ENCODE measurements at places on chromosomes 13 and 19.

DNA sequence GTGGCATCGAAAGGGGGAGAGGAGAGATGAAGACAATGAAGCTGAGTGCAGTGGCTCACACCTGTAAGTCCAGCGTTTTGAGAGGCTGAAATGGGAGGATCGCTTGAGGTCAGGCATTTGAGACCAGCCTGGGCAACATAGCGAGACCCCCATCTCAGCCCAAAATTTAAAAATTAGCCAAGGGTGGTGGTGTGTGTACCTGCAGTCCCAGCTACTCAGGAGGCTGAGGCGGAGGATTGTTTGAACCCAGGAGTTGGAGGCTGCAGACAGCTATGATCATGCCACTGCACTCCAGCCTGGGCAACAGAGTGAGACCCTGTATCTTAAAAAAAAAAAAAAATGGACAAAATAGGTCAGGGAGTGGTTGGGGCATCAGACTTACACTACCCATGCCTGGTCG, 7.6 kb downstream of the RDH8 start:
- no peak for DNase-seq

GRCh38 chr19:6983448-6983847, 37.8 kb downstream of the MBD3L2B start:
- no peak for DNase-seq

- no peak for DNase-seq
These were observed 265.0 kb downstream of the PCDH9 start for GRCh38 chr13:66965181-66965580.

- no peak for DNase-seq
These were observed 37.0 kb upstream of the NANOS3 start for GRCh38 chr19:13839938-13840304.

DNA sequence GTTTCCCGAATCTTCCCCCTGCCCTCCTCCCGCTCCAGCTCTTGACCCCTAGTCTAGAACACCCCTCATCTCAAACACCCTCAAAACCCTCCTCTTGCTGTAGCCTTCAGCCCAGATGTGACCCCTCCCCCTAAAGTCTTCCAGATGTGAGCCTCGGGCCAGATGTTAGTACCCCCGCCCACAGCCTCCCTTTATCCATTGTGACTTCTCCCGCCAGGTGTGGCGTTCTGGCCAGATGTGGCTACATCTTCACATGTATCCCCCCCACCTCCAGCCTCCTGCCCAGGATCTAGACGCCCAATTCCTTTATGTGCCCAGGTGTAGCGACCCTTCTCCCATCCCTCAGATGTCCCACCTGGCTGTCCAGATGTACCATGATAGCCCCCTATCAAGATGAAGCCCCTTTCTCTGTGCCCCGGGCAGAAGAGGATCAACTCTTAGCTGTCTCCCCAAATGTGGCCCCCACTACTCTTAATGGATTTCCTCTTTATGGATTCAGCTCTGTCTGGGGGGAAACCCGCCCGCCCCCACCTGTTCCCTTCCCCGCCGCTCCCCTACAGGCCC, 517 bp upstream of the LTBP4 start:
- DNase-seq = no peak

- DNase-seq = no peak
These were observed 24.7 kb downstream of the CILP2 start for GRCh38 chr19:19562665-19563347.

- DNase-seq = no peak
These were observed 17.6 kb downstream of the WDFY2 start for GRCh38 chr13:51601601-51602565.

GRCh38 chr13:38685974-38686576, 802 bp upstream of the FREM2 start:
- DNase-seq = no peak

DNA sequence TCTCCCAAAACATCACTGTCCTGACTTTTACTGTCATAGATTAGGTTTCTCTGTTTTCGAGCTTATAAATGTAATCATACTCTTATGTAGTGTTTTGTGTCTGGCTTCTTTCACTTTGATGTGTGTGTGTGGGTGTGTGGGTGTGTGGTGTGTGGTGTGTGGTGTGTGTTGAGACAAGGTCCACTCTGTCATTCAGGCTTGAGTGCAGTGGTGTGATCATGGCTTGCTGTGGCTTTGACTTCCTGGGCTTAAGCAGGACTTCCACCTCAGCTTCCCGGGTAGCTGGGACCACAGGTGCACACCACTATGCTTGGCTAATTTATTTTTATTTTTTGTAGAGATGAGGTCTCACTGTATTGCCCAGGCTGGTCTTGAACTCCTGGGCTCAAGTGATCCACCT, 59.6 kb downstream of the PDS5B start:
- no peak for DNase-seq

- DNase-seq = no peak
These were observed 48.9 kb upstream of the TNFSF11 start for GRCh38 chr13:42525035-42525504.

- DNase-seq = no peak
These were observed 24.5 kb upstream of the LPAR6 start for GRCh38 chr13:48437371-48437770.

DNA sequence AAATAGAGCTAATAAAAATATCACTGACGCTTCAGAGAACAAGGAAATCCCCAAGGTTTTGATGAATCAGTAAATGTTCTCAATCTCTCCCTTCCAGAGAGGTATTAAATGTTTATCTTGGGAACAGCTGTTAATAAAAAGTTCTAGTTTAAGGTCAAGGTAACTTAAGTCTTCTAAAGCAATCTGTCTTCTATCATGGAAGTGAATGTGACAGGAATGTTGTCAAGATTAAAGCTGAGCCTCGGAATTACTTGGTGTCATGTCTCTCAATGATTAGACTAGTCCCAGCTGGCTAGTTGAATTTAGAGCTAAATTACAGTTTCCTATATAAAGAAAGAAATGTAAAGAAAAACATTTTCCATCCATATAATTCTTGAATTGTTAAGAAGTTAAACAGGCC, 23.4 kb downstream of the ESD start:
- no peak for DNase-seq

DNA sequence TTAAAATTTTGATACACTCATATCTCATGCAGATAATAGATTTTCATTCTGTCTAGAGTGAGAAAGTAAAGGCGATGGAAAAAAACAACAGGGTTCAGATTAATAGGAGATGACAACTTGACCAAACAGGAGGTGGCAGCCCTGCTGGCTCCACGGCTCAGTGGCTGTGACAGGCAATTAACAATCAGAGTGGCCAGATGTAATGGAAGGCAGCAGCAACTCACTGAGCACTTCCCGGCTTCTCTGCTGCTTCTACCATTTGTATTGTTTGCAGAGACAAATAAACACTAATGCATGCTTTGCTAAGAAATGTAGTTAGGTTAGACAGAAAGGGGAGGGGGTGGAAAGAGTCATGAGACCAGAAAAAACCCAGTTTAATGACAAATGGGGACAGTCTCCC, 473.0 kb upstream of the SLC10A2 start:
- DNase-seq = no peak

DNA sequence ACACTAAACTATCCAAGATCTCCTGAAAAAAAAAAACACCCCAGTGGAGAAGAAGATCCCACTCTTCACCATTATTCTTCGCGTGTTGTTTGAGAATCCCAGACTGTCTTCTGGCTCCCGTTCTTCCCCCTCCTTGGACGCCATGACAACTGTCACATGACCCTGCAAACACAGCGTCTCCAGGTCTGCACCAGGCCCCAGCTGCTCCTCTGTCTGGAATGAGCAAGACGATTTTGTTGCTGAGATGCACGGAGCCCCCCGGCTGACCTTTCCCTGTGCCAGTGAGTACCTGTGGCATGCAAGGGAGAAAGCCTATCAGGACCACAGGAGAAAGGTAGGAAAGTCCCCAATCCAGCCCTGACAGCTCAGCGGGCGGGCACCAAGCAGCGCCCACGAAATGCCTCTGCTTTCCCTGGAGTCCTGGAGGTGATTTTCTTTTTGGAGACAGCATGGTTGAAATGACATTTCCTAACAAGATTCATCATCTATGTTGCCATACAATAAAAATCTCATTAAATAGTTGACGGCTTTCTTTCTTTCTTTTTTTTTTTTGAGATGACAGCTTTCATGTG, at the start of gene CFAP97D2:
Gene CFAP97D2, plus strand, starts transcription at position 171 of the 572 bp plus-strand sequence. Its CDS starts 74 bp downstream, at position 245.
- DNase-seq = no peak

DNA sequence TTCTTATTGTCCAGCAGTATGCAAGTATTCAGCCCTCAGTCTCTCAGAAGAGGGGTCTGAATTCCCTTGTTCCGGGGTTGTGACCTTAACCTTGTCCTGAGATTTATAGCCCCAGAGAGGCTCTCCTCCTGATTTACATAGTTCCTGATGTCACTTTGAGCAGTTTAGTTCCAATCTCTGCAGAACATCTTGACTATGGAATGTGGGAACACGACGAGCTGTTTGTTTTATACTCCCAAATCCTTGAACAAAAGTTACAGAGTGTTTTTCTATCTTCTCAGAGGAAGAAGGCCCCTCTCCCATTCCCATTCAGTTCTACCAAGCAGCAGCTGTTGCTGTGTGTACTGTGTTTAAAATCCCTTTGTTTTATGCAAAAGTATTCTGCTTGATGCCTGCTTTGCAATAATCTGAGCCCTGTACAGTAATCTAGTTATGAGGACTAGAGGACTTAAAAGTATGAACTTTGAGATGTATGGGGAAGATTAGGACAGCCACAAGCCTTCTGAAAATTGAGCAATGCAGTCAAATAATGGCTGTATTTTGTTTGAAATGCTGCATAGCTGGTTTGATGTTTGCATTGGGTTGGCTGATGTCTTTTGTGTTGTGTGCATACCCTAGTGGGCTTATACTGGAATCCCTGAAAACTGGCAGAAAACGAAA, 74.7 kb downstream of the KL start:
- DNase-seq = no peak

DNA sequence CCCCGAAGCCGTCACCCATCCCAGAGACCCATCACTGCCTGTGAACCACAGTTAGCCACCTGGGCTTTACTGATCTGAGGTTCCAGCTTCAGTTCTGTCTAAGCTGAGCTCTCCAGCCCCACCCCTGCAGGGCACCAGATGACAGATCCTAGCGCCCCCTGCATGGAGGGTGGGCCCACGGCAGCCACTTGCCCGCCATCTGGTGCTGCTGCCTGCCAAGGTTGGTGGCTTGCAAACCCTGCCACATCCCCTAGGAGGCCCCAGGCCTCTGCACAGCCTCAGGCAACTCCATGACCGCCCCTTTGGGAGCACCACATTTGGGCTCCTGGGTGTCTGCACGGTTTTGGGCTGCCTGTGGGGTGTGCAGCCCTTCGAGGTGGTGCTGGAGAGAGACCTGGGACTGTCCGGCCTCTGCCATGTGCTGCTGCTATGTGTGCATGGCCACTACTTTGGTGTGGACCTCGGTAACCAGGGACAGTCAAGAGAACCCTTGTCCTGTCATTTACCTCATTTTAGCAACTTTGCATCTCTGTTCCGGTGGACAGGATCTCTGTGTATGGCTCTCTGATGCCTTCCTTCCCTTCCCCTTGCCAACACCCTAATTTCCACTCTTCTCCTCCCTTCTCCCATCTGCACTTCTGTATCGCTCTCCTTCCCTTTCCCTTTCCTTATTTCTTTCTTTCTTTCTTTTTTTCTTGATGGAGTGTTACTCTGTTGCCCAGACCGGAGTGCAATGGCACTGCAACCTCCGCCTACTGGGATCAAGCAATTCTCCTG, 17.4 kb upstream of the SDHAF1 start:
- DNase-seq = no peak

- no peak for DNase-seq
These were observed 427 bp downstream of the ZNF160 start for GRCh38 chr19:53102756-53103233.

- DNase-seq = no peak
These were observed 121.9 kb upstream of the GJB6 start for GRCh38 chr13:20353973-20354372.

DNA sequence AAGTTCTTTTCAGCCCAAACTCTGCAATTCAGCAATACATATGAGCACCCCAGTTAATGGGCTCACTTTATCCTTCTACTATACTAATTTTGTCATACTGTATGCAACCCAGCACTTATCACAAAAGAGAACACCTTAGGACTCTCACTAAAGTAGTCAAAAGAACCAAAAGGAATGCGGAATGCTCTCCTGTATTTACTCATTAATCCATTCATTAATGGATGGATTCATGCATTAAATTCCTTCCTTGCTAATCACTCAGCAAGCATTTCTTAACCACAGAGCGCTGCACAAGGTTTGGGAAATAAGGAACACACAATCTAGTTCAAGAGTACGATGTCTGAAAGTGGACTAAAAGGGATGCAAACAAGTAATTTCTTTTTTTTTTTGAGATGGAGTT, 12.8 kb upstream of the DOCK9 start:
- DNase-seq = no peak

DNA sequence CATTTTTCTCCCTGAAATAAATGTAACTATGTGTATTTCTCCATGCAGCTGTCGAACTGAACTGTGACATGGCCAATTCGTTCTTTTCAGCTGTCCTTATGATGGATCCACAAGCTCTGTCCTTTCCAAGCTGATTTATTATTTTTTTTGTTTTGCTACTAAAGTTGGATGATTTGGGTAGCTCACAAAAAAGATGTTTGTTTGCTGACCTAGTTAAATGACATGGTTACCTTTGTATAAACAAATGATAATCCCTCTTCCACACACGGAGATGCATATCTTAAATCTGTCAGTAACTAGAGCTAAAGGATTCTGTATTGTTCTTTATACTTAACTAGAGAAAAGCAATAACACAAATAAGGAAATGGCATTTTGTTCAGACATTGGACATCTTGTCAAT, 884.3 kb upstream of the PCDH20 start:
- no peak for DNase-seq

DNA sequence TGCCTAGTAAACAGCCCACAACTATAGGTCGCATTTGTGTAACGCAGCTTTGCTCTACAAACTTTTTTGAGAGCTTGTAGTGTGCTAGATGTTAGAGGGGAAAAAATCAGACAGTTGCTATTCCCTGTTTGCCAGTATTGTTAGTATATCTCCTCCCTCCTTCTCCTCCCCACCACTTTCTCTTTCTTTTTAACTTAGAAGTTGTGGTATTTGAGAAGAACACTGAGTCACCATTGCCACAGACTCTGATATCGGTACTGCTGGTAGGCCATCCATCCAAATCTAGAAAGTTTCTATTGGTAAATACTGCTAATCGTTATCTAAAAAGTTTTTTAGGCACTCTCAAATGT, 666 bp downstream of the POMP start:
- DNase-seq = no peak

GRCh38 chr13:65461590-65461989, 1768.5 kb downstream of the PCDH9 start:
- DNase-seq = no peak

- DNase-seq = no peak
These were observed 33.4 kb downstream of the FAAP24 start for GRCh38 chr19:33005440-33005839.

DNA sequence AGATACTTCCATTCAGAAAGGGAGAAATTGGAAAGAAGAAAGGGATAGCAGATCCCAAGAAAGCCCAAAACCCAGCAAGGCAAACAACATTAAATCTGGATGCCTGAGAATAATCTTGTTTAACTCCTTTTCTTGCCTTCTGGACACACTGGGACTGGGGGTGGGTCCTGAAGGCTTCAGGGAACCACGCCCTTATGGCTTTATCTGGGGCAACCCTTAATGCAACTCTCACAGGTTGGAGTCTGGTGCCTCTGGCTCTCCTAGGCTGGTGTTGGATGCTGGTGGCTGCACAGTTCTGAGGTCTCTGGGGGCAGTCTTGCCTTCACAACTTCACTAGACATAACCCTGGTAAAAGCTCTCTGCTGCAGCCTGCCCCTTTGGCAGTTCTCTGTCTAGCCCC, 27.9 kb downstream of the PAN3 start:
- DNase-seq = no peak

- DNase-seq = no peak
These were observed 31.1 kb downstream of the ELL start for GRCh38 chr19:18490728-18491127.
